ENCODE measurements at places on chromosomes 5 and 9.

- DNase-seq = no peak
These were observed 8.9 kb upstream of the TOR4A start for GRCh38 chr9:137268538-137269201.

- no peak for DNase-seq
These were observed 9.7 kb downstream of the SERINC5 start for GRCh38 chr5:80246001-80246758.

DNA sequence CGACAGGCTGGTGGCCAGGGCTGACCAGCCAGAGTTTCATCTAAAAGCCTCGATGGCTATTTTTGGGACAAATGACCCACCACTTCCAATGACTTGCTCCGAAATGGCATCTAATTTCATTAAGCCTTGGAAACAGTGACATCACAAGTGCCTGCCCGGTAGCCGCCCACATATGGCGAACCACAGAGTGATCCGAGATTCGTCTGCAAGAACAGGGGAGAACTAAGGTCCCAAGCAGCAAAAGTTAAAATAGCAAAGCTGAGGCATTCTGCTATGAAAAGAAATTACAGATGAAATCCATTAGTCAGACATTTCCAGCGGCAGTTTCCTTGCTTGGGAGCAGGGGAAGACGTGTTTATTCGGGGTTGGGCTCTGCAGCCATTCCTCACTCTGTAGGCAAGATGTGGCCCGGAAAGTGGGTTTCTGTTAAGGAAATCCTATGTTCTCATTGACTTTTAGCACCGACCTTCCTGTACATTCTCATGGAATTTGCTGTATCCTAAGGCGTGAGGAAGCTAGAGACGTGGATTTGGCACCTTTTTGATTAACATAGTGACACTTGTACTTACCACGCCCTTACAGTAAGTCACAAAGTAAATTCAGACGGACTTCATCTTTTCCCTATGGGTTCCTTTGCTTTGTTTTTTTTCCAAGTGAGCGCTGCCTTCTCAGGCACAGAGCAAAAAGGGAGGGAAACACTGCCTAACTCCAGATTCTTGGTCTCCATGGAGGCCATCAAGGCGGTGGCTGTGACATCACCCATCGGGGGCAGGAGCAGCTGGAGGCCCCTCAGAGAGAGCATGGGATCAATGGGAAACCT, 45.1 kb downstream of the ERGIC1 start:
- no peak for DNase-seq

- no peak for DNase-seq
These were observed 131.5 kb downstream of the ZNF608 start for GRCh38 chr5:124614836-124615385.

DNA sequence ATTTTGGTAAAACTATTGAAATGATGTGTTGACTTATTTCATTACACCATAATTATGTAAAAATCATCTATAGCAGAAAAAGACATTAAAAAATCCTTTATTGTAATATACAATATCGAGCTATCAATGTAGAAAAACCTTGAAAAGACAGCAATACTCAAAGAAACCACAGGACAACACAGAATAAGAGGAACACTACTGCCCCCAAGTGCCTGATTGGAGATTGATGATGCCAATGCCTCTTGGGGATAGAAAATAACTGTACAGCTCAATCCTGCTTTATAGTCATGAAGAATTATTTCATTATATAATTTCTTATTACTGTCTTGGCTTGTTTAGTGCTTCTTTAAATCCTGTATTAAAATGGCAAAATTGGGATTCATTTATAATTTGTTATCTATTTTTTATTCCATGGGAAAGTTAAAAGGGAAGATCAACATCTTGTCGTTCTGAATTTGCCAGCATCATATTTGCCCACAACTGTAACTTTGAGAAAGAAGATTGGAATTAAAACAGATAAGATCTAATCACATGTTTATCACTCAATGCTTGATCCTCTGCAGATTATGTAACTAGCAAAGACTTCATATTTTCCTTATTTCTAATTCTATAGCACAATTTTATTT, 337.5 kb downstream of the CDH9 start:
- no peak for DNase-seq

GRCh38 chr5:65651144-65651543, 26.3 kb downstream of the SHLD3 start:
- no peak for DNase-seq

GRCh38 chr5:74212336-74212735, 428.2 kb downstream of the ENC1 start:
- no peak for DNase-seq

DNA sequence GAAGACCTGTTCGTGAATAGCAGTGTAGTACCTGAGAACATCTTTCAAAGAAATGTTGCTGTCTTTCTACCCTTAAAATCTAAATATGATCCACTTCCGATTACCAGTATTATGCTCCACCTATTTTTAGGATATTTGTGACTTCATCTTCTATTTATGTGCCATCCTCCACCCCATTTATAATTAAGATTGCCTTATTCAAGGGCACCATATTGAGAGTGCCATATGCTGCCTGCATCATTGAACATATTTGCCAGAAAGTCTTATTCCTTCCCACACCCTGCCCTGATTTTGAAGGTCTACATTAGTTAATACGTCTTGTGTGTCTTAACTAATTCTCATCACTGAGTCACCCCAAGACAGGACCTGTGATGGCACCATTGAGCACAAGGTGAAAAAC, 1076.7 kb downstream of the CDH12 start:
- DNase-seq = no peak

- DNase-seq = peak; percentile 45
These were observed 211.5 kb downstream of the PAPPA start for GRCh38 chr9:116365056-116365471.

- DNase-seq = no peak
These were observed 54.3 kb downstream of the RGMB start for GRCh38 chr5:98827588-98828284.

DNA sequence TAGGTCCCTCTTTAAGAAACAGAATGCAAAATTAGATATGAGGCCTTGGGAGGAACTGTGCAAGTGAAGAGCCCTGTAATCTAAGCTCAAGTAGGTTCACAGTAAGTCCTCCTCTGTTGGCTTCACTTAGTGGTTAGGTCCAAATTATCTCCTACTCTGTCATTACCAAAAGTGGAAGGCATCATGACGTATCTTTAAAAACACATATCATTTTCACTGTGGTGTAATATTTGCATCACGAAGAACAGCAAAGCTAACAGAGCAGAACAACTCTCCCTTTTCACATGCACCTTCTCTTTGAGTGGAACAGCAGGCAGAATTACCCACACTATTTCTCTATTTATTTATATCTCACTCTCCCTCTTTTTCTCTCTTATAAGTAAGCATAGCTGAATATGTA, 240.5 kb upstream of the CCNH start:
- DNase-seq = no peak

GRCh38 chr9:83238871-83239640, 176.1 kb upstream of the RASEF start:
- DNase-seq = no peak

DNA sequence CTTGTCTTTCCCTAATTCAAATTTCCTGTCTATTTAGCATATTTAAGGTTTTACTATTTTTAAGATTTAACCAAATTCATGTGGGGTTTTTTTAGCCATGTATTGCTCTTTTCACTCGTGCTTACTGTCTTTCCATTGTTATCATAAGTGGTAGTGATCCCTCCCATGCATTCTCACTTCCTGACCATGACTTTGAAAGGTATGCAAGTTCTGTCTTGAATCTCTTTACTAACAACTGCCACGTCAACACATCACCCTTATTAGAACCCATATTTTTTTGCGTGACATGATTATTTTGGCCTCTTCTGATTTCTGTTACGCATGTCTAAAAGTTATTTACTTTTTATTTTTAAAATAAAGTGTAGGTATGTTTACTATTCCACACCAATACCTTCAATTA, 94.7 kb upstream of the CDH6 start:
- no peak for DNase-seq

DNA sequence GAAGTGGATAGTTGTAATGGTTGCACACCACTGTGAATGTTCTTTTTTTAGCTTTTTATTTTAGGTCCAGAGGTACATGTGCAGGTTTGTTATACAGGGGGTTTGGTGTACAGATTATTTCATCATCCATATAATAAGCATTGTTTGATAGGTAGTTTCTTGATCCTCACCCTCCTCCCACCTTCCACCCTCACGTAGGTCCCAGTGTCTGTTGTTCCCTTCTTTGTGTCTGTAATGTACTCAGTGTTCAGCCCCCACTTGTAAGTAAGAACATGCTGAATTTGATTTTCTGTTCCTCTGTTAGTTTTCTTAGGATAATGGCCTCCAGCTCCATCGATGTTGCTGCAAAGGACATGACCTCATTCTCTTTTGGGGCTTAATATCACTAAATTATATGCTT, 99.7 kb downstream of the HTR4 start:
- DNase-seq = no peak

DNA sequence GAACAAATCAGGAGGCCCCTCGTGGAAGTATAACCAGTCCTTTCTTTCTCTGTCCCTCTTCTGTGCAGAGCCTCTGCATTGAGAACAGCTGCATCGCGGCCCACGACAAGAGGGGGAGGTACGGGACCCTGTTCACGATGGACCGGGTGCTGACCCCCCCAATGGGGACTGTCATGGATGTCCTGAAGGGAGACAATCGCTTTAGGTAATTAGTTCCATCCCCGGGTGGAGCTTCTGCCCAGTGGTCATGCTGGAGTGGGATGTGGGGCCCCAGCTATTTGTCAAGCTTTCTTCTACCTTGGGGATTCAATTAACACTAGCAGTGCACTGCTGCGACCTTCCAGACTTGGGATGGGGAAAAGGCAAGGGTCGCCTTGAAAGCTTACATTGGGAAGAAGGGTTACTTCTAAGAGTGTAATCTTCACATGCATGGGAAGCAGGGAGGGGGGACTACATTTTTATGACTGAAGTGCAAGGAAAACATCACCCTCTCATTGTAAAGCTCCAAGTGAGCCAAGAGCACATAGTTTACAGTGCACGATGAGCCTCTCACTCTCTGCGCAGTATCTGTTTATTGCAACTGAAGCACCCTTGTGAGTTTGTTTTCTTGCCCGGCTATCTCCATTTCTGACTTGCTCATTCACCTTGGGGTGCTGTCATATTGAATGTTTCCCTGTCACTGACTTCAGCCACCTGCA, 27.0 kb downstream of the TGFBI start:
- no peak for DNase-seq

DNA sequence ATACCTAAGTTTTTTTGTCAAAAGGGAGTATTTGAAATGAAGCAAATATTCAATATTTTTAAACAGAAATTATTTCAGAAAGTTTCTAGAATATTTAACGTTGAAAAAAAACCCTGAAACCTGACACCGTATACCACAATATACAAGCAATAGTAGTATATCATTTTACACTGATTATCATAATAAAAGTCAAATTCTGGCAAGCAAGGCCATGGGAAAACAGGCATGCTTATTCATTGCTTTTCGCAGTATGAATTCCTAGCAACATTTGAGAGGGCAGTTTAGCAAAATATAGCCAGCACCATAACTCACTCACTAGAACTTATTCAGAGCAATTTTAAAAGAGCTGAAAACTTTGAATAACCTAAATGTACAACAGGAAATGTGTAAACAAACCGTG, 46.1 kb downstream of the ERAP1 start:
- DNase-seq = no peak

- no peak for DNase-seq
These were observed 21.7 kb upstream of the PCAT7 start for GRCh38 chr9:94533155-94533554.

GRCh38 chr9:37706290-37706689, 47.3 kb upstream of the TRMT10B start:
- no peak for DNase-seq

- no peak for DNase-seq
These were observed 328.2 kb downstream of the TUSC1 start for GRCh38 chr9:25350011-25350410.

DNA sequence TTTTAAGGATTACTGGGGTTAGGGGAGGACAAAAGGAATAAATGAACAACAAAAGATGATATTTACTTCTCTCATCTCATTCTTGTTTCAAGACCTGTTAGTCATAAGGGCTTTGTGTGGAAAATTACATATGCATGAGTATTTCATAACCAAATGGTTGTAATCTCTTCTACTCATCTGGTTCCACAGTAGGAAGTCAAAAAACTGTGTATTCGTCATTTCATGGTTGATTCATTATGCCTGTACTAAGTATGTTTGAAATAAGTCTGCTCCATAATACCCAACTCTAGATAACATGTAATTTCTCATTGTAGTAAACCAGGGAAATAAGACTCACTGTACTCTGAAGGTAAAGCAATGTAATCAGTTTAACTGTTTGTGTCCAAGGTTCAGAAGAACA, 212.9 kb downstream of the ARRDC3 start:
- peak; percentile 51 for DNase-seq

DNA sequence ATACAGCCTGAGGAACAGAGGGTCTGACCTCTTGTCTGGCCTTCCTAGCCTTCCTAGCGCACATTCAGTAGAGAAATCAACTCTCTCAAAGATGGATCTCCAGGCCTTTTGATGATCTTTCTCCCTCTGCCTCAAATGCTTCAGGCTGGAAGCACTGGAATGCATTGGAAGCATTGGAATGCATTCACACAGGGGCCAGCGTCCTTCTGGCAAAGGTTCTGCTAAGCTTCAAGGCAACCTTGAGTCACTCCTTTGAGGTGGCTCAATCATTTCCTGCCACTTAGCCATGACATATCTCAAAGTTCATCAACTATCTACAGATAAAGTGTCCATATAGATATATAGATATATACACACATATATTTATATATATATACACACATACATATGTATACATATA, 42.9 kb downstream of the OR2K2 start:
- DNase-seq = no peak

DNA sequence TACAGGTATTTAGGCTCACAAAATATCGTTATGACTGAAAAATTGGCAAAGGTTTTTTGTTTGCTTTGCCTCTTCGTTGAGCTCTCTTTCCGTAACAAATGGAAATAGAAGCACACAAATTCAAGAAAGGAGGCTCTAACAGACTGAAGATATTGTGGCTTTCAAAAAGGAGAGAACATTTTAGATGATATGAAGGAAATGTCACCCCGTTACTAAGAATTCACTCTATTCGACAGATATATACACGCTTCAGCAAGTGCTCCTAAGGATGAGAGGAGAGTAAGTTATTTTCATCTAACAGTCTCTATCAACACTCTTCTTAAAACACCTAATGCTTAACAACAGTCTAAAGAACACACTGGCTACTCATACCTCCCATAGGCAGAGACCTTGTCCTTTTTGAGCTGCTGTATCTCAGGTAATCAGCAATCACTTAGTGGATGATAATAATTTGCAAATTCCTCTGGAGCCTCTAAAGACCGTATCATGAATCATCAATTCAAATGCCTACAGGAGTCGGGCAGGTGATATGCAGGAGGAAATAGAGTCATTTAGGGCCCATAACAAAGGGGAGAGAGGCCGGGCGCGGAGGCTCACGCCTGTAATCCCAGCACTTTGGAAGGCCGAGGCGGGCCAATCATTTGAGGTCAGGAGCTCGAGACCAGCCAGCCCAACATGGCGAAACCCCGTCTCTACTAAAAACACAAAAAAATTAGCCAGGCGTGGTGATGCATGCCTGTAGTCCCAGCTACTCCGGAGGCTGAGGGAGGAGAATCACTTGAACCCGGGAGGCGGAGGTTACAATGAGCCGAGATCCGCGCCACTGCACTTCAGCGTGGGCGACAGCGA, 1.4 kb upstream of the HSDL2 start:
- no peak for DNase-seq
